ENCODE measurements at places on chromosomes 7 and 10.

GRCh38 chr10:50432211-50433009 is 181.1 kb upstream of the ASAH2 start:
- no peak for DNase-seq

- DNase-seq, result no peak
Measured at GRCh38 chr10:33180390-33180789, 154.1 kb downstream of the NRP1 start.

- DNase-seq, result no peak
Measured at GRCh38 chr10:72090326-72090725, 2.0 kb upstream of the SPOCK2 start.

GRCh38 chr10:69600761-69601330 is 27.6 kb upstream of the NEUROG3 start:
- DNase-seq, result no peak

GRCh38 chr10:31607481-31607880 is 288.5 kb downstream of the ZEB1 start:
- DNase-seq, result no peak

GRCh38 chr7:47636433-47637175 is 54.7 kb upstream of the TNS3 start:
- peak; percentile 22 for DNase-seq

GRCh38 chr10:127907411-127908105 is 655 bp downstream of the PTPRE start:
- no peak for DNase-seq

- peak; percentile 31 for DNase-seq
Measured at GRCh38 chr7:149562602-149563001, 65.0 kb upstream of the ZNF746 start.
